ENCODE measurements at places on chromosomes 3 and 15.

- peak; percentile 73 for DNase-seq
These were observed 8.7 kb downstream of the ZNF774 start for GRCh38 chr15:90360746-90361145.

- peak; percentile 87 for DNase-seq
These were observed 99.0 kb downstream of the TMCC1 start for GRCh38 chr3:129794311-129795185.

GRCh38 chr3:19945969-19946831 lies 697 bp upstream of the RAB5A start:
- DNase-seq: peak; percentile 30

DNA sequence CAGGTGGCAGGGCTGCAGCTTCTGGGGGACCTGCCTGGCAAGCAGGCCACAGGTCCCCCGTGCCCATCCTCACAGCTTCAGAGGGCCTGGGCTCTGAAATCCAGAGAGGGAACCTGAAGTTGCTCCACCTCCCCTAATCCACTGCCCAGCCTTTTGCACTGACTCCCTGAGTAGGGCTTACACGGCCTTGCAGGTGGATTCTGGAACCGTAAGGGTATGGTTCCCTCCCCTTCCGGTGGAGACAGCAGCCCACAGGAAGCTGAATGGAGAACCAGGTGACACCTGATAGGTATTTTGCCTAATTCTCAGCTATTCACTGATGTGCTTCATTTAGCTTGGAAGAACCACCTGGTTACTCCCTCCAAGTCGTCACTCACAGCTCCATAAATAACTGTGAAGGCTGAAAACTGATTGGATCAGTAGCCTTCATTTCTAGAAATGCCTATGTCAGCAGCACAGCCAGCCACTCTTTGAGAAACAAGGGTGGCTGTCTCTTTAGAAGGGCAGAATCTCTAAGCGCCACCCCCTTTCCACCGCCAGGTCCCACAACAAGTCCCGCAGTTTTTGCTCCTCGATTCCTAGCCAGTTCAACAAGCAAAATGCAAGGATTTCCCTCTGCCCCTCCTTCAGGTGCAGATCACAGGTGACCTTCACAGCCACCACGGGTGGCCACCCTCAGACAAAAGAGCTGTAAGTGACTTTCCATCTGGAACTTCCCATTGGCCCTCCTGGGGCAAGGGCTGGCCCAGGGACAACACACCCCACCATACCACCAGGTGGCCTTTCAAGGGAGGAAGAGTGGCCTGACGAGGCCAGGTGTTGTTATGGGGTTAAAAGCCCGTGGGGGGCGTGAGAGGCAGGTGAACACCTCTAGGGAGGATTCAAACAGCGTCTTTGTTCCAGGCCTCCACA lies 112.9 kb downstream of the SEC22A start:
- peak; percentile 96 for DNase-seq

DNA sequence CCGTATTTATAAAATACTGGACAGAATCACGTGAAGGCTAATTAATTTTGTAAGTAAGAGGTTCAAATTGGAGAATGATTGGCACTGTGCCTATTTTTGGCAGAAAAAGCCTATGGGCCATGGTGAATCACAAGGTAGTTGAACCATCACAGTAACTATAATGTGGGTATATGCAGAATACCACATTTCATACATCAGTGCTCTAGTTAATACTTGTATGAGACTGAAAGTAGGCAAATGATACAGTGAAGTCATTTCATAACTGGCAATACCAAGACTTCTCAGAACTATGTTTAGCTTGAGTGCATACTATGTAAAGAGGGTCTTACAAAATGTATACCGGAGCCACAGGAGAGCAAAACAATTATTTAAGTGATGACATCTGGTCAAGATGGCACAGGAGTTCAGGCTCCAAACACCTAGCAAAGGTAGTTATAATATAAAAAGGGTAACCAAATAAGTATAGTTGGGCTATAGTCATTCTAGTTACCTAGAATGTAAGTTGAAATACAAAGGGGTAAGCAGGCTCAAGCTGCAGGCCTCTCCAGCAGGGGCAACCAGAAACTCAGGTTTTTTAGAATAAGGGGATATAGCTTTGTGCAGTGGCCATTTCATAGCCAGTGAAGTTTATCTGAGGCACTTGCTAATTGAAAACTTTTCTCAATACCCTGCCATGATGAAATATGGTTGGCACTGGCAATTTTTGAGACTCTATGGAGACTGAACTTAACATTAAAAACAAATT lies 19.1 kb downstream of the GPR160 start:
- no peak for DNase-seq

Data from DMS79 treated with DMSO at 0.1 percent for 48 hours (cell line).